ENCODE measurements at places on chromosomes 4 and X.

DNA sequence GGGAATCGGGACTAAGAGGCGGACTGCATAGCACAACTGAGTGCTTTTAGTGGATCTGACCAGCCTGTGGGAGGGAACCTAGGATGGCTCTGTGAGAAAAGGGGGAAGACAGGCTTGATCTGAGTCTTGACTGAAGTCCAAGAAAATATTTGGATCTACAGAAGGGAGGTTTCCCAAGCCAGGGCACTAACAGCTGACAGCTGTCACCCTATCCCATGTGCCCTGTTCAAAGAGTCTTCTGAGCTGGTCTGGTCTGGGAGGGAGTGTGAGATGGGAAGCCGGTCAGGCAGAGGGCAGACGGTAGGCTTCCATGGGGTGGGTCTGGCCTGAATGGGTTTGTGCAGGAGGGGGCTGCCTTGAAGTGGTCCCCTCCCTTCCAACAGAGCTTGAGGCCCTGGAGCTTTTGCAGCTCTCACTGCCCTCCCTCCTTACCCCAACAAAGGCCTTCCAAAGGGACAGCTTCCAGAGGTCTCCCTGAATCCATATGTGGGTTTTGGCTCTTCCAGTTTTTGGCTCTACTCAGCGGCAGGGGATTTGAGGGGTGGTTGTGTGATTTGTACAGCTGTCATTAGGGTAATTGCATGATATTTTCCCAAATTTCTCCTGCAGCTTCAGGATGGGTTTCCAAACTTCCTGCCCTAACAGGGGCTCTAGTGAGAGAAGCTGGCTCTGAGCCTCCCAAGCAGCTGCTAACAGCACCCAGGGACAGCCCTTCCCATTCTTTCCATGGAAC is 643.7 kb downstream of the BCOR start:
- no peak for DNase-seq

DNA sequence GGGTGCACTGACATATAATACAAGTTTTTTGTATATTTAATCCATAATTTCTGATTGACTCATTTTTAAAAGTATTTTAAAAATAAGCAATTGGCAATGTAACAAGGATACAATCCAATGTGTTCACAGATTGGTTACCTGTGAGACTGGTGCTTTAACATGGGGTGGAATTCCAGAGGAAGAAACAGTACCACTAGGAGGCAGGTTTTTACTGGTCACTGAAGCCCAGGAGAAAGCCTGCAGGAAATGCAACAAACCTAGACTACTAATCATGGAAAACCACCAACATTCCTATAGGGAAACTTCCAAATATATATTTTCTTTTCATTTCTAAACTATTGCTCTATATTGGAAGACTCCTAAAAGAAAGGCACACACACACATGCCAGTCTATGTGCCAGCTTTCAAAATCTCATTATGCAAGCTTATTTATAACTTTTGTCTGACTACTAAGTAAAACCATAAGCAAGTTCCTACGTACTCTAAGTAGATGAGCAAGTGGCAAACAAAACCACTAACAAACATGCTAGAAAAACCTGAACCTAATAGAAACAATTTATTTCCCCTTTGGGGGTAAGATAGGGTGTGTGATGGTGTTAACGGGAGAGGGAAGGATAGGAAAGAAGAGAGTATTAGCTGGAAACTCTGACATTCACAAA is 19.2 kb downstream of the G3BP2 start:
- no peak for DNase-seq

GRCh38 chr4:73752424-73752823 is 12.1 kb downstream of the CXCL8 start:
- DNase-seq: no peak

DNA sequence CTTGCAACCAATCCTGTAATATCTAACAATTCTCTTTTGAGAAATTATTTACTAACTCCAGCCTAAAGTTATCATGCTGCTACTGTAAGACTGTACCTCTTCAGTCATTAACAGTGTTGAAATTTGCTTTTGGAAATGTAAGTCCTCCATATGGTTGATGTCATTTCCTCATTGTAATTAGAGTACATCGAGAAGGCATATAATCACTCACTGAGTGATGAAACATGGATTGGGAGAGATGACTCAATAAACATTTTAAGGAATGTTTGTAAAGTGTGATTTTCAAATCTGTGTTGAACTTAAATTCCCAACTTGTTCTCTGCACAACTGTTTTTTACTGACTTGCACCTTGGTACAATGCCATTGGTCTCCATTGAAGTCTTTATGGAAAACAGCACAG is 61.2 kb downstream of the HMGB2 start:
- DNase-seq: no peak

DNA sequence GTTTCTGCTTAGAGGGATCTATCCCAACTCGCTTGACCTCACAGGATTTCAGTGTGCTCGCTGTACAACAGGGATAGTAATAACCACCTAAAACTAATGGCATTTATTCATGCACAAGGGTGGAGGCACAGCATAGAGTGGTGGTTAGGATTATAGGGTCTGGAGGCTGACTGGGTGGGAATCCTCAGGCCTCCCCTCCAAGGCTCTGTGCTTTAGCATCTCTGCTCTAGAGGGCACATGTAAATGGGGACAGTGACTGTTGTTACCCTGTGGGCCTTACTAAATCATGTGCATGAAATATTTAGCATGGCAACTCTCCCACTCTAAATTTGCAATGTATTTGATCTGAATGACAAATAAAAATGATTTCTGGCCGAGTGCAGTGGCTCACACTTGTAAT is 29.2 kb downstream of the VCX2 start:
- DNase-seq: no peak

GRCh38 chrX:16827225-16827624 is 41.0 kb downstream of the TXLNG start:
- DNase-seq: no peak

GRCh38 chr4:66959207-66959606 is 586.1 kb downstream of the CENPC start:
- DNase-seq: no peak

- DNase-seq: no peak
Observed at GRCh38 chr4:1080961-1081688, 32.2 kb downstream of the RNF212 start.

- DNase-seq: no peak
Observed at GRCh38 chr4:18021470-18021719, 160 bp downstream of the LCORL start.

- DNase-seq: no peak
Observed at GRCh38 chr4:90240333-90240732, 113.1 kb downstream of the CCSER1 start.

DNA sequence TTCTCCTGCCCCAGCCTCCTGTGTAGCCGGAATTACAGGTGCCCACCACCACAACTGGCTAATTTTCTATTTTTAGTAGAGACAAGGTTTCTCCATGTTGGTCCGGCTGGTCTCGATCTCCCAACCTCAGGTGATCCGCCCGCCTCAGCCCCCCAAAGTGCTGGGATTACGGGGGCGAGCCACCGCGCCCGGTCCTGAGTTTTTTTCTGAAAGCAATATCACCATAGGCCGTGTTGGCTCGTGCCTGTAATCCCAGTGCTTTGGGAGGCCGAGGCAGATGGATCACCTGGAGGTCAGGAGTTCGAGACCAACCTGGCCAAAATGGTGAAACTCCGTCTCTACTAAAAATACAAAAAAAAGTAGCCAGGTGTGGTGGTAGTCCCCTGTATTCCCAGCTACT is 136.3 kb upstream of the TECRL start:
- no peak for DNase-seq

DNA sequence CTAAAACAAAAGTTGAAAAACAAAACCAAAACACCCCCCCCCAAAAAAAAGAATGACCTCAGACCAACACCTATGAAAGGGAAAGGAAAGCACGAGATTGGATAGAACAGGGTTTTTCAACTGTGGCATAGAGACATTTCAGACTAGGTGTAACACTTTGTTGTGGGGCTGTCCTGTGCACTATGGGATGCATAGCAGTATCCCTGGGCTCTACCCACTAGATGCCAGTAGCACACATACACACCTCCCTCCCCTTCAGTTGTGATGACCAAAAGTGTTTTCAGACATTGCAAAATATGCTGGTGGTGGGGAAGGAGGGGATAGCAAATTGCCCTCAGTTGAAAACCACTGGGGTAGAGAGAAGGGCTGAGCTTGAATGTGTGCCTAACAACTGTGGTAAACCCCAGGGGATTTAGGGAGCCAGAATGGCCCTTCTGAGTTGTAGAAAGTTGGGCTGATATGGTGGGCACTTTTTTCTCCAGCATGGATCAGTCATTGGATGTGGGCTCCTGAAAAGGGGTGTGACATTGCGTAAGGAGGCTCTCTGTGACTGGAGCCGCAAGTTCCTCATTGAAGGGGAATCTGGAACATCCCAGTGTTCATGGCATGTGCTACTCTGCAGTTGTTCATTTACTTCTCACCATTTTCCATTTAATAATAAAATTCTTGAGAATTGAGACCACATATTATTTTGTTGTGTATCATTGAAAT is 8.8 kb upstream of the GEMIN8 start:
- DNase-seq: no peak

- DNase-seq: peak; percentile 70
Observed at GRCh38 chr4:4395849-4396627, 9.1 kb downstream of the NSG1 start.

GRCh38 chrX:140664939-140665338 is 44.6 kb upstream of the LINC00632 start:
- DNase-seq: no peak

DNA sequence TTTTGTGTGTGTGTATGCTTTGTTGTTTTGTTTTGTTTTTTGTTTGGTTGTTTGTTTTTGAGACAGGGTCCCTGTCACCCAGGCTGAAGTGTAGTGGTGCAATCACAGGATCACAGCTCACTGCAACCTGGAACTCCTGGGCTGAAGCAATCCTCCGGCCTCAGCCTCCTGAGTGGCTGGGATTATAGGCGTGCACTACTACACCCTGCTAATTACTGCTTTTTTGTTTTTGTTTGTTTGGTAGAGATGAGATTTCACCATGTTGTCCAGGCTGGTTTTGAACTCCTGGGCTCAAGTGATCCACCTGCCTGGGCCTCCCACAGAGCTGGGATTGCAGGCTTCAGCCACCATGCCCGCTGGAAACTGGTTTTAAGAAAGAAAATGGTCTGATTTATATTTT is 44.7 kb upstream of the ARHGAP24 start:
- no peak for DNase-seq

- DNase-seq: no peak
Observed at GRCh38 chrX:37690119-37690518, 4.5 kb downstream of the XK start.

- DNase-seq: no peak
Observed at GRCh38 chrX:100341142-100341510, 68.9 kb downstream of the PCDH19 start.

- no peak for DNase-seq
Observed at GRCh38 chrX:135697601-135698000, 15.8 kb upstream of the CT45A1 start.

- no peak for DNase-seq
Observed at GRCh38 chrX:633985-634958, 3.7 kb downstream of the SHOX start.

GRCh38 chrX:77003956-77004355 is 443.2 kb upstream of the FGF16 start:
- no peak for DNase-seq

Measured in dorsolateral prefrontal cortex (tissue), 122 donors.